Activated CD4-positive, alpha-beta T cell treated with anti-CD3 and anti-CD28 coated beads for 24 hours (primary cell): ENCODE measurements at places on chromosomes 12 and 14.

DNA sequence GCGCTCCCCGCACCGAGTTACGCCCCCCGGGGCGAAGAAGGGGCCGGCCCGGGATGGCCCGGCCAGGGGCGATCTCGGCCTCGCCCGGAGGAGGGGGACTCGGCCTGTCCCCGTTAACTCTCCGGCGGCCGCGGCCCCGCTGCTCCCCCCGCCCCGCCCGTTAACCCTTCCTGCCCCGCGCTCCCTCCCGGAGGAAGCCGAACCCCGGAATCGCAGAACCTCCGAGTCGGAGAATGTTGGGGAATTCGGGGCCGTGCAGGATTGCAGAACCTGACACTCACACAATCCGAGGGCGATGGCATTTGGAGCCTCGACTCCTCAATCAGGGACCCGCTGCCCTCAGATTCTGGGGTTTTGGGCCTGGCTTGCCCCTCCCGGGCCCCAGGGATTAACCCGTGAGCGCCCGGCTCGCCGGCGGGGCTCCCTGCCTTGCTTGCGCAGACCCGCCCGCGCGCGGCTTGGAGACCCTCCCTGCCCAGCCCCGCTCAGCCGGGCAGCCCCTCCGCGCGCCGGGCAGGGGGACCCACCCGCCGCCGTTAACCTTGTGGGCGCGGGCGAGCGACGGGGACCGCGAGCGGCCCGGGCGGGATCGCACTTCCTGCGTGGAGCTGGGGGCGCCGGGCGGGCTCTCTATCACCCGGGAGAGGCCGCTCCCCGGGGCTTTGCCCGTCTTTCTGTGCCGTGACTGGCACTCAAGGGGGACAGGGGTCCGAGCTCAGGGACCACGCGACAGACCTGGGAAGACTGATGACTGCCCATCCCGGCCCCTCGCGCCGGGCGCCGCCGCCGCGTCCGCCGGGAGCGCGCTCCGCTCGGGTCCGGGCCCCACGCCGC lies 18.8 kb downstream of the BEGAIN start:
- no peak for DNase-seq

DNA sequence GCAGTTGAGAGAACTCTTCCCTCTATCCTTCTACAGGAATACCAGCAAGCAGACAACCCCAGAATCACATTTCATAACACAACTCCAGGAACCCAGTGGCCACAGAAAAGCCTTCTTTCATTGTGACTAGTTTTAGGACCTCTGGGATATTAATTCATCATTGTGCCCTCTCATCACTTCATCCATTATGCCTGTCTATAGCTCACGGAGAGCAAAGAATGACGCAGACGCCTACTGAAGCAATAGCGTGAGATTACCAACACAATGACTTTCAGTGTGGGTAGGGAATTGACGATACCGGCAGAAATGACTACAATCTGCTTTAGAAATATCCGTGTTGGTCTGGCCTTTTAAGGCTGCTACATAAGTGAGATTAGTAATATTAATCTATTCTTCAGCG lies 158.1 kb upstream of the FOXG1 start:
- no peak for DNase-seq

DNA sequence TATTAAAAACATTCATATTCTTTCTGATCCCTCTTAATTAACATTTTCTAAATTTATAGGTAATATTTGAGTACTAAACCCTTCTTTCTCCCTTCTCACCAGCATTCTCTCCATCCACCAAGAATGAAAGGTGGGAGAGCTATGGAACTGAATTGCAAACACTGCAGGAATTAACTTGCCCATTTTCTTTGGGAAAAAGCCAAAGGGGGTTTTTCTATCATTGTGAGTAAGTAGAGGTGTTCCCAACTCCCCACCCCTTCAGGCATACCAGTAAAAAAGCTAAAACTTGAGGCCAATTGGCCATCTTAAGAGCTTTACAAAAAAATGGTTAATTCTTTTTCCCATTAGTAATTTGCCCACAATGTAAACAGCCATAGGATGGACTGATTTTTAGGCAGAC lies 23.7 kb downstream of the PCNX1 start:
- DNase-seq = no peak

DNA sequence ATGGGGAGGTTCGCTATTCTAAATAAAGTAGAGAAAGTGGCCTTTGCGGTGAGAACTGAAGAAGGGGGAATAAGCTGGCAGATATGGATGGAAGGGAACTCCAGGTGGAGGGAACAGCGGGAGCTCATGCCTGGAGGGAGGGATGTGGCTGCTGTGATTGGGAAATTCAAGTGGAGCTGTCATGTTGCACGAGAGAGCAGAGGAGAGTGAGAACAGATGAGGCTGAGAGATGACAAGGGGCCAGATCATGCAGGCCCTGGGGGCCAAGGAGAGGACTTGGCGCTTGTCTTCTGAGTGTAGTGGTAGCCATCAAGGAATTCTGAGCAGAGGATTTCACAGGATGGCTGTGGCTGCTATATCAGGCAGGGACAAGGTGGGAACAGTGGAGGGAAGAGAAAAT lies 35.0 kb downstream of the TGFB3 start:
- no peak for DNase-seq

DNA sequence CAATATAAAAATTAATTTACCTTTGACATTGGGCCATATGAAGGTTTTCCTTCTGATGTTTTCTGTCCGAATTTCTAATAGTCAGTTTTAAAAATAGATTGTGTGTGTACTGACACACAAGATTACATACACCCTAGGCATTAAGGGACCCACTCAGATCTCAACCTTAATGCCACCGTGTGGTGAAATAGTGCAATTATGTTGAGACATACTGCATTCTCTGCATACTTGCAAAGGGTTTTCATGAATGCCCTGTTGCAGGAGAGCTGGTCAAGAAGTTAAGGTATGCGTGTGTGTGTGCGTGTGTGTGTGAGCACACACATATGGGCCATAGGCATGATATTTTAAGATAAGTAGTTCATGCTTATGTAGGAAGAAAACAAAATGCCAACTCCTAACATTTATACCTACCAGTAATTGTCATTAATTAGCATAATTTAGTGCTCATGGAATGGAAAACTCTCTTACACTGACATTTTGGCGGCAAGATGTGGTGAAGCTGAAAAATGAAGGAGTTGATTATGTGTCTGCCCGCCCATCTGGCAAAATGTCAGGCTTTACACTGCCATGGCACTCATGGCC lies 58.8 kb downstream of the PIK3C2G start:
- DNase-seq = no peak

DNA sequence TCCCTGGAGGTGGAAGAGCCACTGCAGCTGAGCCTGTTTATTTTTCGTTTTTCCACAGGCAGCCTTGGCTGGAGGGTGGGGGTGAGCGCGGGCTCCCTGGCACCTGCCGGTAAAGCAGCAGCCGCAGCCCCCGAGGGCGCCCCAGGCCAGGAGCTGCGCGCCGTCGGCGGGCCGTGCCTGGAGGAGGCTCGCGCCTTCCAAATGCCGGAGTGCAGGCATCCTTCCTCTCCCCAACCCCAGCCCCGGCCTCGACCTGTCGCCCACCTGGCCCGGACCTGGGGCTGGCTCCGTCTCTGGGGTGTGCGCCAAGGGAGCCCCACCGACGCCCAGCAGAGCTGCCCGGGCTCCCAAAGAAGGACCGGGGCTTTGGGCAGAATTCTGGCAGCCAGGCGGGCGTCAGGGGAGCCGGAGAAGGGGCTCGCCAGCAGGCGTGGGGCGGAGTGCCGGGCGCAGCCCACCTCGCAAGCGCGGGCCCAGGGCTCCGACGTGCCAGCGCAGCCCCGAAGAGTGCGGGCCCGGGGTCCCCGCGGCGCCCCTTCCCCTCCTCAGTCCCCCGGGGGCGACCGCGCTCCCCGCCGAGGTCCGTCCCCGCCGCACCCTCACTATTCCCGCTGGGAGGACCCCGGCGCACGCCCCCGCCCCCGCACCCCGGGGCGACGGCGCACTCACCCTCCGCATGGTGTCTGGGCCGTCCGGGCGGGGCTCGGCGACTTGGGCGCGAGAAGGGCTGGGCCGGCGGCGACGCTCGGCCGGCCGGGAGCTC lies 130.3 kb downstream of the NDUFA12 start:
- no peak for DNase-seq
